ENCODE measurements at places on chromosomes 6 and 20.

DNA sequence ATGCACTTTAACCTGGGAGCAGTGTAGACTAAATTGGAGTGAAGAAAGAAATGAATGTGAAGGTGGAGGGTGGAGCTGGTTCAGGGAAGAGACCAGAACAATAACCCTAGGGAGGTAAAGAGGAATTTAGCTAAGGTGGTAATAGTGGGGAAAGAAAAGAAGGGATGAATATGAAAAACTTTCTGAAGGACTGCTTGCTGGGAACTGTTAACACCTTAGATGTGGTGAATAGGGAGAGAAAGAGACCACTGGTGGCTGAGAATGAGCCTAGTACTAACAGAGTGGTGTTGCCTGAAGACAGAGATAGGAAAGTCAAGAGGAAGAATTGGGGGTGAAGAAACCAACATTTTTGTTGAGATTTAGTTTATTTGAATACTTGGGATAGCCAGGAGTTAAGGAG is 78.4 kb upstream of the HS3ST5 start:
- peak; percentile 73 for DNase-seq

GRCh38 chr6:23073821-23074220 is 504.5 kb downstream of the HDGFL1 start:
- DNase-seq, result no peak

DNA sequence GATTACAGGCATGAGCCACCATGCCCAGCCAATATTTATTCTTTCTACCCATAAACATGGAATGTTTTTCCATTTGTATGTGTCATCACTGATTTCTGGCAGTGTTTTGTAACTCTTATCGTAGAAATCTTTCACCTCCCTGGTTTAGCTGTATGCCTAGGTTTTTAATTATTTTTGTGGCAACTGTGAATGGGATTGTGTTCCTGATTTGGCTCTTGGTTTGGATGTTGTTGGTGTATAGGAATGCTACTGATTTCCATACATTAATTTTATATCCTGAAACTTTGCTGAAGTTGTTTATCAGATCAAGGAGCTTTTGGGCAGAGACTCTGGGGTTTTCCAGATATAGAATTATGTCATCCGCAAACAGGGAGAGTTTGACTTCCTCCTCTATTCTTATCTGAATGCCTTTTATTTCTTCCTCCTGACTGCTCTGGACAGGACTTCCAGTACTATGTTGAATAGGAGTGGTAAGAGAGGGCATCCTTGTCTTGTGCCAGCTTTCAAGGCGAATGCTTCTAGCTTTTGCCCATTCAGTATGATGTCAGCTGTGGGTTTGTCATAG is 198.6 kb downstream of the ZDHHC14 start:
- DNase-seq, result no peak

DNA sequence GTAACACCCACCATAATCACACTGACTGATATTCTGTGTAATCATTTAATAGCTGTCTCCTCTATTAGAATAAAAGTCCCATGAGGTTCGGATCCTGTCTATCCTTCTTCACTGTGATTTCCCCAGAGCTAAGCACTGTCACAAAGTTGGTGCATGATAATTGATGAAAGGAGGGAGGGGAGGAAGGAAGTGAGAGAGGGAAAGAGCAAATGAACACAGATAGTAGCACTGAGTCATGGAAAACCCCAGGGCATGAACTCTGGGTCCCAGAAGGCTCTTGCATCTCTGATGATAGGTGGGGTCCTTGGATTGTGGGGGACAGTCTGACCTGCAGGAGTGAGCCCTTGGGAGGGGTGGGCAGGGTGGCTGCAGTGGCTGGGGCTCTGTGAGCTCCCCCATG is 294.1 kb downstream of the LRFN2 start:
- DNase-seq, result no peak

DNA sequence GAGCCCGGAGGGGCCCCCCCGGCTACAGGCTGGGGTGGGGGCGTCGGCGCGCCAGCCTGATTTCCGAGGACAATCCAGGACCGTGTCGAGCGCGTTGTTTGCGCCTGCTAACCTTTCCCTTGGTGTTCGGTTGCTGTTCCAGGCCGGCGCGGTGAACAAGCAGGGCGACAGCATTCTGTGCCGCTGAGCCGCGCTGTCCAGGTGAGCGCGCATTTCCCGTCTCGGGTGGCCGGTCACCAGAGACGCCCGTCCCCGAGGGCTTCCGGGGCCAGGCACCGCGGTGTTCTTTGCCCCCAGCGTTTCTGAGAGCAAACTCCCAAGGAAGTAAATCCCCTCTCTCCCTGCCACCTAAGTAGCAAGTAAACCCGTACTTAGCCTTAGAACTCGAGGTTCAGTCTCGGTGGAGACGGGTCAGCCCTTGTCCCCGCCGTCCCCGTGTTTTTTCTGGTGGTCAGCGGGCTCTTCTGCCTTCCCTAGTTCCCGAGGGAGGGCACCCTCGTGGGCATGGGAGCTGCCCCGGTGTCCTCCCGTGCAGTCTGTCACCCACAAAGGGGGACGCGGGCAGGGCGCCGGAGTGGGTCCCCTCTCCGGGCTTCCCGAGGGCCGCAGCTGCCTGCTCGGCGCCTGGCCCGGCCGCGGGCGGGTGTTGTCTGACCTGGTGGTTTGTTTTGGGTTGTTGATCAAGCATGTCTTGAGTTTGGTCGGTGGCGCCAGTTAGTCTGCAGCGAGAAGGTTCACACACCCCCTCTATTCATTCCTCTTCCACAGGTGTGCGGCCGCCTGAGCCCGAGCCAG is 1.5 kb downstream of the ID4 start:
- DNase-seq, result peak; percentile 90

- DNase-seq, result no peak
Observed at GRCh38 chr6:37547564-37548061, 47.9 kb upstream of the CCDC167 start.

GRCh38 chr6:148524976-148525375 is 182.3 kb downstream of the SASH1 start:
- no peak for DNase-seq

- DNase-seq, result peak; percentile 96
Observed at GRCh38 chr6:3356056-3356823, 97.5 kb downstream of the PSMG4 start.

DNA sequence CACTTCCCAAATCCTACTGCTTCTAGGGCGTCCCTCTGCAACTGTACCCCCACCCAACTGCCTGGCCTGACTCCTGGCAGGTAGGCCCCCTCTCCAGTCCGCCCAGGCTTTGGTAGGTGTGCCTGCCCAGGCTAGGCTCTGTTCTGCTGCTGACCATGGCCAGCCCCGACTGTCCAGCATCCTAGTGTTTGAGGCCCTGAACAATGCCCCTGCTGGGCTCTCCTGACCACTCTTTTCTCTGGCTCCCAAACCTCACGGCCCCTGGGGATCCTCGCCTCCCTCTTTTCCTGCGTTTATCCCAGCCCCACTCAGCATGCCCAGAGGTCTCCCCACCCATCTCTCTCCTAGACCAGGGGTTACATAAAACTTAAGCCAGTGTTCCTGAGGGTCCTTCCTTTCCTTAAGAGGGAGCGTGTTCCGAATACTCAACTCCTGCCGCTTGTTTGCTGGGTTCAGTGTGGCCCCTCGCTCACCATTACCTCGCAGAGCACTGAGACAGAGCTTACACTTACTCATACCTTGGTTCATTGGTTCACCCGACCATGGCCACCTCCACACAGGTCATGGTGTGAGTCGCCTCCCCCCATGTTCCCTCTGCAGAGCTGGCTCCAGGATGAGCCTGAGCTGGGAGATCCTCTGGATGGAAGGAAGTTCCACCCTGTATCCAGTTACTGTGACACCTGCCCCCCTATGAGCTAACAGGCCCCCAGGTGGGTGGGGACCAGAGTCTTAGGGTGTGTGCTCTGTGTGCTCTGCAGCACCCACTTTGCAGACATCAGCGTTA is 21.0 kb upstream of the MYT1 start:
- DNase-seq, result no peak

DNA sequence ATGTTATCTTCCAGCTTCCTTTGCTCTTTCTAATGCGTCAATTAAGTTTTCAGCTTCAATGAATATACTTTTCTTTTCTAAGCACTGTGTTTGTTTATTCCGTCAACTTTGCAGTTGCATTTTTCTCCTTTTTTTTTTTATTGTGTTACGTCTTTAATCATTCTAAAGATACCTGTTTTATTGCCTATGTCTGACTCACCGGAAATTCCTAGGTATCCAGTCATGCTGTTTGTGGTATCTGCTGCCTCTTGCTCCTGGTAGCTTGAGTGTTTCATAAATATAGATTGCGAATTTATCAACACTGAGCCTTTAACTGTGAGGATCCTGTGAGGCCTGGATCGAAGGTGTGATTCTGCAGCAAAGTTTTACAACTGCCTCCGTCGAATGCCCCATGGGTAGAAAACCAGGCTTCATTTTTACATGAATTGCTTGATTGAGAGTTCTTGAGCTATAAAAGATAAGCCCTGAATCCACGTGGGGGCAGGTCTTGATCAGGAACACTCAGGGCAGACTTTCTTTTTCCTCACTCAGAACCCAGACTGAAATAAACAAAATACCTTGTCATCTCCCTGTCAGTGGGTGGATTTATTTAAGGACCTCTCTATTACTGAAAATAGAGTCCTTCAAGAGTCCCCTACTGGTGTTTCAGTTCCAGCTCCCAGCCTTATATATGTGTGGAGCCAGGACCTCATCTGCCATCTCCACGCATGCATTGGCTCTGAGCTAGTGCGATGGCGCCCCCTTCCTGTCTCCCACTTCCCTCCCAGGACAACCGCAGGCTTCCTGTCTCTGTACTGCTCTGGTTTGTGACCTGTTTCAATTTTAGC is 60.1 kb upstream of the LRRC1 start:
- peak; percentile 79 for DNase-seq

GRCh38 chr20:24815931-24816330 is 133.1 kb upstream of the CST7 start:
- DNase-seq, result no peak

DNA sequence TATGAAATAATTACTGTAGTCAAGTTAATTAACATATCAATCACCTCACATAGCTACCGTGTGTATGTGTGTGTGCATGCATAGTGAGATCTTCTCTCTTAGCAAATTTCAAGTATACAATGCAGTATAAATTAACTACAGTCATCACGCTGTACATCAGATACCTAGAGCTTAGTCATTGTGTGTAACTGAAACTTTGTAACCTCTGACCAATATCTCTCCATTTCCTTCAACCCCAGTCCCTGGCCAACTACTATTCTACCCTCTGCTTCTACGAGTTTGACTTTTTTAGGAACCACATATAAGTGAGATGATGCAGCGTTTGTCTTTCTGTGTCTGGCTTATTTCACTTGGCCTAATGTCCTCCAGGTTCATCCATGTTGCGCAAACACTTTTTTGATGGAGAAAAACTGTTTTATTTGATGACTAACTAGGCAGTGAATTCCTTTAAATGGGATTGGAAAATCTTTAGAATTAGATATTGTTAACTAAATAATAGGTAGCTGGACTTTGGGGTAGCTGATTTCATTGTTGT is 459.5 kb downstream of the DHX35 start:
- DNase-seq, result no peak

DNA sequence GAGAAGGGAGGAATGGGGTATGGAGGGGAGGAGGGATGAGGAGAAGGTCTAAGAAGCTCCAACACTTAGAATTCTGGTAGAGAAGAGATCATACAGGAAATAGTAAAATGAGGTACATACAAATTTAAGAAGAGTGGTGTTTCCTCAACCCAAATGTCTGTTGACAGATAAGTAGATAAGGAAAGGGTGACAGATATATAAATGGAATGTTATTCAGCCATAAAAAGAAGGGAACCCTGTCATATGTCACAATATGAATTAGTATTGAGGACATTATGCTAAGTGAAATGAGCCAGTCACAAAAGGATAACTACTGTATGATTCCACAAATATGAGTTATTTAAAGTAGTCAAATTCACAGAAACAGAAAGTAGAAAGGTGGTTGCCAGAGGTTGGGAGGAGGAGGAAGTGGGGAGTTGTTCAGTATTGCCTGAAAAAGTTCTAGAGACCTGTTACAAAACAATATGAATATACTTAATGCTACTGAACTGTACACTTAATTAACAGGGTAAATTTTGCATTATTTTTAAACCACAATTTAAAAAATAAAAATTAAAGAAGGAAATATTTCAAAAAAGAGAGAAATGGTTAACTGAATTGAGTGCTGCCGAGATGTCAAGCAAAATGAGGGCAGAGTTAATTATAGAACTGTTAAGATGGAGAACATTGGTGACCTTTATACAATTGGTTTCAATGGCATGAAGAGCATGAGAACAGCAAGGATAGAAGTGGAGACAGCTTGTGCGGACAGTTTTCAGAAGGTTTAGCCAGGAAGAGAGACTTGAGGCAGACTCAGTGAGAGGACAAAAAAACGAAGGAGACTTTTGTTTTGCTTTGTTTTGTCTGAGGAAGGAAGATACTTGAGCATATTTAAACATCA is 47.6 kb upstream of the ADGRF4 start:
- no peak for DNase-seq

- no peak for DNase-seq
Observed at GRCh38 chr20:43728686-43729255, 2.0 kb upstream of the GTSF1L start.
